ENCODE measurements at places on chromosomes 4 and X.
A peak's percentile ranks its signal among the peaks of the same experiment; 100 is the strongest.

- no peak for DNase-seq
Observed at GRCh38 chr4:93646233-93646930, 182.2 kb upstream of the ATOH1 start.

DNA sequence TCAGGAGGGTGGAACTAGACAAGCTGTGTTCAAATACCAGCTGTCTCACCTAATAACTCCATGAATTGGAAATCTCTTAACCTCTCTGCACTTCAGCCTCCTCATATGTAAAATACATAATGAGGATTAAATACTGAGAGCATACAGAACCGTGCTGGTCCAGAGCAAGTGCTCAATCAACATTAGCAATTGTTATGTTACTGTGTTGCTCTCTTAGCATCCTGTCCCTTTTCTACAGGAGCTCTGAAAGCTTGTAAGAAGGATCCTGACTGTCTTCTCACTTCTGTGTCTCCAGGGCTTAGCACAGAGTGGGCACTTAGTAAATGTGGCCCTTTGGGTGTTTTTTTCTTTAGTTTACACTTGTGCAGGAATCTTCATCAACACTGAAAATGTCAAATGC is 1456.1 kb upstream of the IGFBP7 start:
- no peak for DNase-seq

- DNase-seq = no peak
Observed at GRCh38 chr4:145058256-145058655, 39.7 kb downstream of the ANAPC10 start.

- DNase-seq = peak; percentile 33
Observed at GRCh38 chr4:41258783-41259182, 2.1 kb downstream of the UCHL1 start.

DNA sequence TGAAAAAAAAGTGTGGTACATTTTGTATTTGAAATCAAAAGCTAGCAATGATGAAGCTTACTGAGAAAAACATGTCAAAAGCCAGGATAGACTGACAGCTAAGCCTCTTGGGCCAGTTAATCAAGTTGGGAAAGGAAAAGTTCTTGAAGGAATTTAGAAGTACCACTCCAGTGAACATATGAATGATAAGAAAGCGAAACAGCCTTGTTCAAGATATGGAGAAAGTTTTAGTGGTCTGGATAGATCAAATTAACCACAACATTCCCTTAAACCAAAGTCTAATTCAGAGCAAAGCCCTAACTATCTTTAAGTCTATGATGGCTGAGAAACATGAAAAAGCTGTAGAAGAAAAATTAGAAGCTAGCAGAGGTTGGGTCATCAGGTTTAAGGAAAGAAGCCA is 268.3 kb downstream of the PDHA2 start:
- DNase-seq = no peak

DNA sequence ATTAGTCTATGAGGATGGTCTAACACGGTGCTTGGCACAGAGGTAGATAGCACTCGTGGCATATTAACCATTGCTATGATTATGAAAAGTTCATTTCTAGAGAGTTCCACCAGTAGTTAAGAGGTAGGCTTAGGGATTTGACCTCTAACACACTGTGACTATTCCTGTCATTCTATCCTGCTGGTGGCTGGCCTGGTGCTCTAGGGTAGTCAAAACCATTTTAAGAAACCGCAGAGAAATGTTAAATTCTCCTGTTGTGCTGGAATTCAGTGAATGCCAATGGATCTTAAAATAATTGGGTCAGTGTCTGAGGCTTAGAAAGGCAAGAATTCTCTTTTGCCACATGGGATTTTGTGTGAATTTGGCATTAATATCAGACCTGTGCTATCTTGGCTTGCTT is 53.9 kb downstream of the VGLL1 start:
- DNase-seq = no peak

GRCh38 chrX:74242050-74242449 is 61.9 kb upstream of the ZCCHC13 start:
- DNase-seq = peak; percentile 19

- DNase-seq = no peak
Observed at GRCh38 chrX:134743091-134743490, 84.8 kb upstream of the PLAC1 start.

- no peak for DNase-seq
Observed at GRCh38 chrX:46912603-46913491, 626 bp downstream of the JADE3 start.

GRCh38 chr4:80077639-80078038 is 4.6 kb upstream of the ANTXR2 start:
- DNase-seq = no peak

GRCh38 chrX:80879916-80880315 is 70.2 kb upstream of the BRWD3 start:
- DNase-seq = no peak

DNA sequence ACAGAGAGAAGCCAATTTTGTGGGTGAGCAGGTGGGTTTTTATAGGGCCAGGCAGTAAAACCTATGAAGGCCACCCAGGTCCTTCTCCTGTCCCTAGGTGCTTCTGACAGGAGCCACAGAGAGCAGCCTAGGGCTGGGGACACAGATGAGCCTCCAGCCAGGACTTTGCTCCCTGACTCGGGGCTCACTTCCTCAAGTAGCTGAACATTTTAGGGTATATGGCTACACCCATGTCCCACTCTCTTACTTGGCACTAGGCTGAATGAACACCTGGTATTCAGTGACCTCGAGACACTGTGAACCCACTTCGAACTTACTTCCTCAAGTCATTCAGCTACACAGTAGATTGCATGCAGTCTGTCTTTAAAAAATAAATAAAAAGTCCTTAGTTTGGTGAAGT is 217.3 kb downstream of the MID1IP1 start:
- DNase-seq = no peak

DNA sequence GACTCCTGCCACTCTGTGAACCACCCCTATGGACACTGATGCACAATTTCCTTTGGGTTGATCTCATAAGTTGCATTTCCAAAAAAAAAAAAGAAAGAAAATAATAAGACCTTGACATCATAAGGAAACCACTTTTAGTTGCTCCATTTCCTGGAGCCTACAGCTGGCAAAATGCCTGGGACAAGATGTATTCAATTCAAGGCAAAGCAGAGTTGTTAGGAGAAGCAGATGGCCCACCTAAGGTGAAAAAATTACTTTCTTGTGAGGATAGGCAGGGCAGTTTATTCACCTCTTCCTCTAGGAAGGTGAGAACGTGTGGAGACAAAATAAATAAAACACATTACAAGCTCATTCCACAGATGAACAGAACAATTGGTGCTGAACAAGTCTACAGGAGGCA is 14.1 kb upstream of the SCRG1 start:
- peak; percentile 17 for DNase-seq

GRCh38 chrX:9560219-9560618 is 95.4 kb downstream of the TBL1X start:
- no peak for DNase-seq

- no peak for DNase-seq
Observed at GRCh38 chr4:8346838-8347605, 77.5 kb downstream of the HTRA3 start.

- DNase-seq = no peak
Observed at GRCh38 chr4:176945334-176945733, 152.6 kb upstream of the VEGFC start.

DNA sequence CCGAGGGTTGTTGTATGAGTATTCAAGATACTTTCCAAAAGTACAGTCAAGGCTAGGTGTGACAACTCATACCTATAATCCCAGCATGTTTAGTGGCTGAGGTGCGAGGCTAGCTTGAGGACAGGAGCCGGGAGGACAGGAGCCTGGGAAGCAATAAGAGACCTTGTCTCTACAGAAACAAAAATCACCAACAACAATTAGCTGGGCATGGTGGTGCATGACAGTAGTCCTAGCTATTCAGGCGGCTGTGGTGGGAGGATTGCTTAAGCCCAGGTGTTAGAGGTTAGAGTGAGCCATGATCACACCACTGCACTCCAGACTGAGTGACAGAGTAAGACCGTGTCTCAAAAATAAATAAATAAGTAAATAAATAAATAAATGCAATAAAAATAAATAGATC is 91.6 kb downstream of the TLL1 start:
- no peak for DNase-seq

DNA sequence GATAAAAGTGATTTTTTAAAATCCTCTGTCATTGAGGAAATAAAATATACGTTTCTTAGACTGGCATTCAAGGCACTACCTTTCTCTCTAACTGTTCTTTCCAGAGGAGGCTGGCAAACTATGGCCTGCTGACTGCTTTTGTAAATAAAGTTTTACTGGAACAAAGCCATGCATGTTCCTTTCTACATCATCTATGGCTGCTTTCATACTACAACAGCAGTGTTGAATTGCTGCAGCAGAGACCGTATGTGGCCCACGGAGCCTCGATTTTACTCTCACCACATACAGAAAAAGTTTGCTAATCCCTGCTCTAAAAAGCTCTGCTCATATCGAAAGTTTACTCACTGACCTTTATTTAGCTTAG is 20.2 kb downstream of the SETD7 start:
- no peak for DNase-seq

DNA sequence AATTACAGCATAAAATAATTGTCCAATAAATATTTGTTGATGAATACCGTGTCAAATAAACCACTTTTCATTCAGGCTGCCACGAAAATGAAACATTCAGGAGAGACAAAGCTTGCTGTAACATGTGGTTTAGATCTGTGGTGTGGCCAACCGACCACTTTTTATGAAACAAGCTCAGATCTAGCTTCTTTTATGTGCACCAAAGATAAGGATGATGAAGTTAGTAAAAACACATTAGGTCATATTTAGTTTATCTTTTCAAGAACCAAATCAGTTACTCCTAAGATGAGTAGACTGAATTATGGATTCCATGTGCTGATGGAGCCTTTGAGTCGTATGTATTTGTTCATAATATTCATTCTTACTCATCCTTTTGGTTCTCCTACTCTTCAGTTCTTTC is 35.8 kb downstream of the STOX2 start:
- no peak for DNase-seq

GRCh38 chr4:21113496-21114223 is 413.4 kb downstream of the PACRGL start:
- no peak for DNase-seq

DNA sequence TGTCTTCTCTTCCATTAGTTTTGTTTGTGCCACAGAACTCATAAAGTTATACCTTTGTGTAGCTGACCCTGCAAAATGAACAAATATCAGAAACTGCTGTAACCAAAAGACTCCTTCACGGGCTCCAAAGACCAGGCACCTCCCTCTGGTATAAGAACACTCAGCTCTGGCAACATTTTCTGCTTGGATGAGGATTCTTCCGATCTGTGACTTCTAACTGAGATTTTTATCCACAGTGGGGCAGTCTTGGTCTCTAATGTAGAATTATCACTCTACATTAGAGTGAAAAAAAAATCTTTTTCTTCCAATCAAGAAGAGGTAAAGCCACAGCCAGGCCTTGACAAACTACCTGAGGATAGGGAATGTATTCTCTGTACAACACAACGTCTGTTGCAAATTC is 38.5 kb upstream of the PRSS48 start:
- no peak for DNase-seq

GRCh38 chrX:71285929-71286328 is 2.5 kb downstream of the NONO start:
- DNase-seq = no peak

- no peak for DNase-seq
Observed at GRCh38 chr4:10640561-10641201, 43.9 kb downstream of the CLNK start.

- no peak for DNase-seq
Observed at GRCh38 chrX:14357314-14357713, 172.0 kb upstream of the GLRA2 start.

DNA sequence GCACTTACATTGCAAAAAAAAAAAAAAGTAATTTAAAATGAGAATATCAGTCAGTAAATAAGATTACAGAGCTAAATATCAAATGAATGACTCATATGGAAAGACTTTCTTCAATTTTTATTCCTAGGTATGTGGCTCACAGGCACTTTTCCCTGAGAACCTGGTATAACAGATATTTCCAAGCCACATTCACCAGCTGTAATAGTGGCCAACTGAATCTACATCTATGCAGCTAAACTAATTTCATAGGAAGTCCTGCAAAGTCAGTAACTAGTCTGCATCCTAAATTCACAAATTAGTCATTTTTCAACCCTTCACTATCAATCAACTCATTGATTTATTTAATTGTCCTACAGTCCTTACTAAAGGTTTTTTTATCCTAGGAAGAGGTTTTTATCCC is 5.6 kb downstream of the PDE5A start:
- no peak for DNase-seq

DNA sequence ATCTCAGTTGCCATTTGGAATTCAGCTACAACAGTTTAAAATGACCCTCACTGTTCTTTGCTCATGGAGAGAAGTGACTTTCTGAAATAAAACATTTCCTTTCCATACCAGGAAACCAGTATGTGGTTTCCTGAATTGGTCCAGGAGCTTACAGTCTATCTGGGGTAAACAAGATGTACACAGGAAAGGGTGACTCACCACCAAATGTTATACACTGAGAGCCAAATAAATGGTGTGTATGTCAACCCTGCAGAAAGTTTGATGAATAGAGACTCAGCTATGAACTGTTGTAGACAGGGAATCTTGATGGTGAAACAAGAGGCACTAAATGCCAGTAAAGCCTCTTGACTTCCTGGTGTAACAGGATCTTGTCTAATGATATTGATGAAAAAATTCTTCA is 100.4 kb downstream of the HS6ST2 start:
- DNase-seq = no peak

DNA sequence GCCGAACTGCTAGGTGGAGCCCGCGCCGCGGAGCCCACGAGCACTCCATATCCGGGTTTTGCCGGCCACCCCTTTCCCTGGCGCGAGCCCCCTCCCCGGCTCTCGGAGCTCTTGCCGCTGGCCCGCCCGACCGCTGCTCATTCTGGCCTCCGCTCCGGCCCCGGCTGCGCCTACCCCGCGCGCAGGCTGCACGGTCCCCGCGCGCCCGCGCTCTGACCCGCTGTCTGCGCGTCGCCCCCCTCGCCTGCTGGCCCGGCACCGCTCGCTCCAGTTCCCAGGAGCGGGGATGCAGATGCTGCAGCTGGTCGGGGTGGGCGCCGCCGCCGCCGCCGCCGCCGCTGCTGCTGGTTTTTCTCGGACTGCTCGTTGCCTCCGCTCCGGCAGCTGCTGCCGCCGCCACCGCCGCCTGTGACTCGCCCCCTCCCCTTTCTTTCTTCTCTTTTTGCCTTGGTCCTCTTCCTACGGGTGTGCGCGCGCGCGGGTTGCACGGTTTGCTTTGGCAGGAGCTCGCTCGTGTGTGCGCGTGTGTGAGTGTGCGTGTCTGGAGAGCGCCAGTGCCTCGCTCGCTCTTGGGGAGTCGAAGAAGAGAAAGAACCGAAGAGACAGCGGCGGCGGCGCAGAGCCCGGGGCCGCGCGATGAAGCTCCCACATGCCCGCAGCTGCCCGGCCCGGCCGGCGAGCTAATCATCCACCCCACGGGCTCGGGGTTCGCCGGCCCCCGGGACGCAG is at the start of gene ADGRL3:
Gene ADGRL3, plus strand, starts transcription at position 140 of the 729 bp plus-strand sequence.
- no peak for DNase-seq

DNA sequence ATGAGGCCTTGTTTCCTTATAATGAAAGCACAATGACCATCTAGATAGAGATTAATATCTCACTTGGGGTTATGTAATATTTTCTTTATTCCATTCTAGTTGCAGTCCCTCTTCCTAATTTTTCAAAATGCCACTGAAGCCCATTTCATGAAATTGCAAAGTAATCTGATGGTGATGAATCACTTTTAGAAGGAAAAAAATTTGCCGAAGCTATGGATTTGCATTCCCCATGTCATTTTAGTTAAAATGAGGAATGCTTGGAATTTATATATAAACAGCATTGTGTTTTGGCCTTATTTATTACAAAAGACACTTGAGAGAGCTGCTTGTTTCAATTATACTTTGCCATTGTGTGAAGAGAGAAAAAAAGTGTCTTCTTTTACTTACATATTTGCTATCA is 241.7 kb upstream of the TEX13A start:
- no peak for DNase-seq
